Mesothelial cell of epicardium (in vitro differentiated cells): ENCODE measurements at places on chromosomes 4 and X. TPM values are rescaled to one million over a fixed set of nuclear protein-coding genes. Genes with fewer than 3 reads are reported as not detected.

Gene TRIM75
- total RNA-seq, result not detected in 3 replicates

Gene ADAMTS3
- 9.2 to 11.0 TPM (median 10.7 TPM) in 3 replicates for total RNA-seq

Gene LANCL3
- 0.13 to 0.18 TPM (median 0.14 TPM) in 3 replicates for total RNA-seq

Gene PABPC5
- 6.8 to 8.4 TPM (median 7.4 TPM) in 3 replicates for total RNA-seq

Gene CDX4
- total RNA-seq, result not detected in 3 replicates

Gene DNAAF6
- total RNA-seq, result not detected in 3 replicates

Gene CC2D2A
- total RNA-seq, result 20.8 to 24.0 TPM (median 20.9 TPM) in 3 replicates

Gene GLRA3
- total RNA-seq, result 0.02 TPM in 1 of 3 replicates, not detected in the others

Gene MRPL1
- 25.0 to 27.8 TPM (median 27.0 TPM) in 3 replicates for total RNA-seq

Gene GUCY1A1
- 49.1 to 52.3 TPM (median 52.2 TPM) in 3 replicates for total RNA-seq

- no peak overlapping the region for H3K27ac ChIP-seq
- no peaks in the 10 kb centered on the region for H3K4me1 ChIP-seq
- H3K27me3 ChIP-seq, result no peaks in the 10 kb centered on the region
- H3K4me3 ChIP-seq, result no peak overlapping the region
- peaks cover 40% of the 10 kb centered on the region for H3K36me3 ChIP-seq
Measured at GRCh38 chr4:108010167-108010566, 20.5 kb downstream of the HADH start.

- DNase-seq, result no peak
- no peaks in the 10 kb centered on the region for H3K27me3 ChIP-seq
- no peaks in the 10 kb centered on the region for H3K4me1 ChIP-seq
- no peak overlapping the region for H3K27ac ChIP-seq
Measured at GRCh38 chr4:187333151-187333550, 609.5 kb upstream of the FAT1 start.

DNA sequence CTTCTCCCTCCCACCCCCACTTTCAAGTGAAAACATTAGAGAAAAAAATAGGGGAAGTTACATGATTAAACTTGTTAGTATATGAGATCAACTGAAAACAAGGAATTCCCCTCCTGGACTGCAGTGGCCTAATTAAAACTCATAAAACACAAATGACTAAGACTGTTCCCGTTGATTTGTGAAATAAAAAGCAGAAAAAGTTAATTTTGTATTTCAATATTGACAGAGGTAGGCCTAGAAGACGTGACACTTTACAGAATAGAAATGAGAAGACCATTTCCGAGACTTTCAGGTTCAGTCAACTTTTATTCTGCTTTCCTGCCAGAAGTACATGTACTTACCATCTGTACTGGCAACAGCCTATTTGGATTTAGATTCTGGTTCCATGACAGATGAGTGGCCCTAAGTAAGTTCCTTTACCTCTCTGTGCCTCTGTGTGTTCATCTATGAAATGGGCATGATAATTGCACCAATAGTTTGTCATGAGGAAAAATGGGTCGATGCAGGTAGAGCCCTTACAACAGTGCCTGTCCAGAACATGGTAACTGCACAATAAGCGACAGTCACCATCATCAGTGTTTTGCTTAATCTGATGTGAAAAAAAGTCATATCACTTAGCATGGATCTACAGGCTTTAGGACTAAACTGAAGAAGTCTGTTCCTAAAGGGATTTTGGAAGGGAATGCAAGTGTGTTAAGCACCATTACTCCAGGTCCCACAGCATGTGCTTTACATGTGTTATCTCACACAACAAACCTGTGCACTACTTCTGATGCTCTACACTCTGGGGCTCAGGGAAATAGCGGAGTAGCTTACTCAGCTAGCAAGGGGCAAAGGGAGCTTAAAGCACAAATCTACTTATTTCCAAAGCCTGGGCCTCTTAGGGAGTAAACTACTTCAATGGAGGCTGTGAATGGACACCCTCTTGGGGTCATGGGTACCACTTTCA lies 562.3 kb upstream of the DIPK2B start:
- DNase-seq, result no peak
- peaks cover 29% of the 10 kb centered on the region for H3K4me1 ChIP-seq
- H3K4me3 ChIP-seq, result no peak overlapping the region
- H3K36me3 ChIP-seq, result peaks cover 6% of the 10 kb centered on the region
- H3K27ac ChIP-seq, result no peak overlapping the region
- no peaks in the 10 kb centered on the region for H3K27me3 ChIP-seq

GRCh38 chr4:125951261-125951887 lies 636.6 kb downstream of the FAT4 start:
- no peaks in the 10 kb centered on the region for H3K27me3 ChIP-seq
- no peak overlapping the region for H3K27ac ChIP-seq
- no peak overlapping the region for H3K4me3 ChIP-seq
- no peak for DNase-seq

- DNase-seq, result no peak
- H3K4me3 ChIP-seq, result no peak overlapping the region
- H3K4me1 ChIP-seq, result peaks cover 13% of the 10 kb centered on the region
- H3K36me3 ChIP-seq, result no peaks in the 10 kb centered on the region
Measured at GRCh38 chrX:24877854-24878650, 137.7 kb downstream of the ARX start.

GRCh38 chrX:154008521-154008920 lies 11.2 kb downstream of the IRAK1 start:
- H3K4me3 ChIP-seq, result no peak overlapping the region
- no peak for DNase-seq
- no peaks in the 10 kb centered on the region for H3K27me3 ChIP-seq
- H3K4me1 ChIP-seq, result no peaks in the 10 kb centered on the region

DNA sequence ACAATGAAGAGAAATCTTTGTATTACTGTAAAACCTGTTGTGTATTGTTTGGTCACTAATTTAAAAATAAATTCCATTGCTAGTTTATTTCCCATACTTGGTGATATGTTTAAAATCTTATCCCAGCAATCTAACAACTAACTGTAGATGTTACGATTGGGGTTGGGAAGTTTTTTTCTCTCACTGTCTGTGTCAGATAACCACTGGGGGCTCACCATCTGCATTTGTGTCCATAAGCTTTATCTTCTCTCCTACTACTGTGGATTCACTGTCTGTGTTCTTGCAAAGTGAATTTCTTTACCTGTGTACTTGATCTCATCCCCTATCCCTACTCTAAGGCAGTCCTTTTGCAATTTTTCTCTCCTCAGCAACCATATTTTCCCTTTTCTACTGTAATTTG lies 81.3 kb downstream of the STIM2 start:
- no peak overlapping the region for H3K27ac ChIP-seq
- no peaks in the 10 kb centered on the region for H3K27me3 ChIP-seq
- no peak for DNase-seq
- H3K4me1 ChIP-seq, result peaks cover 3% of the 10 kb centered on the region

- H3K36me3 ChIP-seq, result no peaks in the 10 kb centered on the region
- no peak overlapping the region for H3K27ac ChIP-seq
- H3K4me3 ChIP-seq, result no peak overlapping the region
- peaks cover 3% of the 10 kb centered on the region for H3K4me1 ChIP-seq
- DNase-seq, result no peak
- no peaks in the 10 kb centered on the region for H3K27me3 ChIP-seq
Measured at GRCh38 chrX:39445336-39445735, 644.1 kb downstream of the MID1IP1 start.

DNA sequence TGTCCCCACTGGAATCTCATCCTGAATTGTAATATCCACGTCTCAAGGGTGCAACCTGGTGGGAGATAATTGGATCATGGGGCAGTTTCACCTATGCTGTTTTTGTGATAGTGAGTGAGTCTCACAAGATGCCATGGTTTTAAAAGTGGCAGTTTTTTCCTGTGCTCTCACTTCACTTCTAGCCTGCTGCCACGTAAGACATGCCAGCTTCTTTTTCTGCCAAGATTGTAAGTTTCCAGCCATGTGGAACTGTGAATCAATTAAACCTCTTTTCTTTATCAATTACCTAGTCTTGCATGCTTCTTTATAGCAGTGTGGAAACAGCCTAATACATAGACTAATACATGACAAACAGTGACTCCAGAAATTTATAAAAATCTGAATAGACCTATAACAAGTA lies 1131.8 kb downstream of the PCDH7 start:
- H3K27ac ChIP-seq, result no peak overlapping the region
- H3K4me1 ChIP-seq, result no peaks in the 10 kb centered on the region
- H3K4me3 ChIP-seq, result no peak overlapping the region
- DNase-seq, result no peak

GRCh38 chr4:94650134-94650495 lies 107.6 kb upstream of the BMPR1B start:
- H3K27ac ChIP-seq, result peak overlapping the region; percentile 59
- H3K4me1 ChIP-seq, result peaks cover 59% of the 10 kb centered on the region
- H3K36me3 ChIP-seq, result peaks cover 19% of the 10 kb centered on the region
- no peaks in the 10 kb centered on the region for H3K27me3 ChIP-seq

GRCh38 chr4:15888515-15888914 lies 50.0 kb downstream of the FGFBP1 start:
- DNase-seq, result no peak
- no peak overlapping the region for H3K27ac ChIP-seq
- H3K36me3 ChIP-seq, result no peaks in the 10 kb centered on the region
- no peaks in the 10 kb centered on the region for H3K4me1 ChIP-seq
- no peaks in the 10 kb centered on the region for H3K27me3 ChIP-seq

DNA sequence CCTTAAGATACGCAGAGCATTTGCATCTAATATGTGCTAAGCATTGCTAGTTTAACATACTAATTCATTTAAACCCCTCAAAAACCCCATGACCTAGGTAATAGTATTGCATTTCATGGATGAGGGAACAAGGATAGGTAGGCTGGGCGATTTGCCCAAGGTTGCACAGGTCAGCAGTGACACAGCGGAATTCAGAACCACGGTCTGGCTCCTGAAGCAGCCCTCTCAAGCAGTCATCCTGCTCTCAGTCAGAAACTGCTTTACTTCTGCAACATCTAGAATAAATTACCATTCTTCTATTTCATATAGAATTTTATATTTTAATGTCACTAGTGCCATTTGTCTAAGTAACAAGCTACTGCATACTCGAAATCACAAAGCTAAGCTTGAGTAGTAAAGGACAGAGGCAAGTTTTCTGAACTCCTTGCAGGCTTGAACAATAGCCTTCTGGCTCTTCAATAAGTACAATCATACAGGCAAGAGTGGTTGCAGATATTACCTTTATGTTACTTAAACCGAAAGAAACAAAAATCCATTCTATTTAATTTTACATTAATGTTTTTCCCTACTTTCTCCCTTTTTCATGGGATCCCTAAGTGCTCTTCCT lies 555 bp upstream of the SPP1 start:
- H3K4me3 ChIP-seq, result peak overlapping the region; percentile 34
- DNase-seq, result no peak
- peaks cover 20% of the 10 kb centered on the region for H3K4me1 ChIP-seq

GRCh38 chr4:165520086-165520485 lies 141.3 kb downstream of the CPE start:
- H3K27me3 ChIP-seq, result peaks cover 47% of the 10 kb centered on the region
- peaks cover 10% of the 10 kb centered on the region for H3K4me1 ChIP-seq
- H3K4me3 ChIP-seq, result no peak overlapping the region
- no peak for DNase-seq
- H3K27ac ChIP-seq, result no peak overlapping the region

- H3K27ac ChIP-seq, result peak overlapping the region; percentile 0
- peaks cover 17% of the 10 kb centered on the region for H3K4me1 ChIP-seq
- H3K27me3 ChIP-seq, result peaks cover 11% of the 10 kb centered on the region
- DNase-seq, result no peak
- peak overlapping the region; percentile 78 for H3K4me3 ChIP-seq
- H3K36me3 ChIP-seq, result peaks cover 3% of the 10 kb centered on the region
Measured at GRCh38 chr4:41256131-41256739, 493 bp upstream of the UCHL1 start.

DNA sequence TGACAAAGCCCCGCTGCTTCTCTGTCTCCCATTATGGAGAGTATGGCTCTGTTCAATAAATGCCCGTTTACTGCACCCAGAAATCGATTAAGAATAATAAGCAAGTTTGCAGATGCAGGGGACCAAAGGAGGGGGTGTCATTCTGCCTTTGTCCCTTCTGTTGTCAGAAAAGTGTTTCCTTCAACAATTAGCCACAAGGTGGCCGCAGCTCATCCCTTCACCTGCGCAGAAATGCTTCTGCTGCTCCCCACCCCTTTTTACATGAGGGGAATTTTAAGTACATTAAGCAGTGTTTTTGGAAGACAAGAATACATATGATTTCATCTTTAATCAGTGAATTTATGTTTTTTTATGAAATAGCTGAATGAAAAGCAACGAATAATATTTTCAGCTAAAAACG lies 175.6 kb upstream of the ARX start:
- no peaks in the 10 kb centered on the region for H3K4me1 ChIP-seq
- H3K36me3 ChIP-seq, result no peaks in the 10 kb centered on the region
- no peak overlapping the region for H3K4me3 ChIP-seq
- peaks cover 43% of the 10 kb centered on the region for H3K27me3 ChIP-seq
- no peak for DNase-seq

DNA sequence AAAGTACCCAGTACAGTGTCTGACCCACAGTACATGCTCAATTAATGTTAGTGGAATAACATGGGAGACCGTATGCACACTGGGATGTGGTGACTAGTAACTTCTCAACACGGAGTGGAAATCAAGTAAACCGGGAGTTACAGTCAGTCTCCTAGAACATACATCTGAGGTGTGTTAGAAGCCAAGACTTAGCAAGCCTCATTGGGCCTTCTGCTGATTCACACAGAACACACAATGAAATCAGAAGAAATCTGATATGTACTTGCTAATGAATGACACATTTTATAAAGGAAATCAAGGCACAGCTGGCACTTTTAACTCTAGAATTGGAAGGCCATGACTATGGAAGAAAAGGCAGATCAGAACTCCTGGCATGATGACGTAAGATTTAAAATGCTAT lies 13.0 kb downstream of the TRAPPC2 start:
- H3K27ac ChIP-seq, result peak overlapping the region; percentile 88
- no peak overlapping the region for H3K4me3 ChIP-seq
- no peak for DNase-seq
- no peaks in the 10 kb centered on the region for H3K27me3 ChIP-seq
- peaks cover 14% of the 10 kb centered on the region for H3K36me3 ChIP-seq

- no peak for DNase-seq
- H3K4me3 ChIP-seq, result no peak overlapping the region
- H3K27ac ChIP-seq, result no peak overlapping the region
- H3K4me1 ChIP-seq, result no peaks in the 10 kb centered on the region
- H3K27me3 ChIP-seq, result no peaks in the 10 kb centered on the region
Measured at GRCh38 chr4:38499101-38499500, 164.9 kb upstream of the KLF3 start.

GRCh38 chr4:84511703-84512102 lies 12.6 kb upstream of the NKX6-1 start:
- peaks cover 9% of the 10 kb centered on the region for H3K4me1 ChIP-seq
- H3K27me3 ChIP-seq, result peaks cover 45% of the 10 kb centered on the region
- H3K36me3 ChIP-seq, result no peaks in the 10 kb centered on the region
- DNase-seq, result no peak

DNA sequence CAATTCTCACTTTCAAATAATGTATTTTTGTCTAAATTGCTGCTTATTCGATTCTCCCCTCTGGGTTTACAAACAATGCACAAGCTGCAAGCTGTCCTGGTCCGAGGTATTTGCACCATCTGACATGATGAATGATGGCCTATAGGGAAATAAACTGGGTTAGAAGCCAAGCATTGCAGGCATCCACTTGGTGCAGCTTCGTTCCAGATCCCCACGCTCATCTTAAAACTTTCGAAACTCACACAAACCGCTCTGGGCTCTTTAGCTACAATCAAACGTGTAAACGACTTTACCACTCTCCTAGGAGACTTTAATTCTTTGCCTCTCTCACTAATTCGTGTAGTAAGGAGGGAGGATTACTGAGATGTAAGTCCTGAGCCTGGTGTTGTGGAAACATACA lies 19.0 kb downstream of the PHKA2 start:
- peaks cover 26% of the 10 kb centered on the region for H3K4me1 ChIP-seq
- no peaks in the 10 kb centered on the region for H3K36me3 ChIP-seq
- peak overlapping the region; percentile 25 for H3K27ac ChIP-seq
- DNase-seq, result no peak
